ENCODE measurements at places on chromosomes 13 and 19. TPM values are rescaled to one million over a fixed set of nuclear protein-coding genes. Genes with fewer than 3 reads are reported as not detected.

GPR180 gene
- total RNA-seq: 6.4 TPM

MYO1F gene
- 0.39 TPM for total RNA-seq

CEACAM3 gene
- total RNA-seq: not detected

GRCh38 chr13:75699062-75699461 is 62.9 kb downstream of the LMO7 start:
- DNase-seq: no peak
- H3K4me3 ChIP-seq: no peak overlapping the region
- peaks cover 8% of the 10 kb centered on the region for H3K4me1 ChIP-seq
- no peaks in the 10 kb centered on the region for H3K36me3 ChIP-seq

GRCh38 chr13:107375701-107376340 is 807.9 kb upstream of the ARGLU1 start:
- no peak overlapping the region for H3K4me3 ChIP-seq
- H3K36me3 ChIP-seq: no peaks in the 10 kb centered on the region
- H3K27me3 ChIP-seq: no peaks in the 10 kb centered on the region
- H3K27ac ChIP-seq: no peak overlapping the region
- H3K4me1 ChIP-seq: no peaks in the 10 kb centered on the region

All from HCT116 (cell line).